IMR-90 (cell line): ENCODE measurements at places on chromosomes 2 and 18.

DNA sequence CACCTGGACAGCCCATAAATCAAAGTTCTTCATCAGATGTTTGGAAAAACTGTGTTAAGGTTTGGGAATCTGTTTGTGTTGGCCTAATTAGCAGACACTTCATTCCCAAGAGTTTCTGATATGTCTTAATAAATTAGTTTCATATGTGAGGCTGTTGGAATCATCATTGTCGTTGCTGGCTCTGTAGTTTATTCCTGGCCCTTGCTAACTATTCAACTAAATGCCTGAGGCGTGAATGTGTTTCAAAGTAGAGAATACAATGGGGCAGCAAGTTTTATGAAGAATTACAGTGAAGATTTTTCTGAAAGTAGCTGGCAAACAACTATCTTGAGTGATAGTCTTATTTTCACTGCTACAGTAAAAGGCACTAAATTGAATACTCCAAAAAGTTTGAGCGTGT, 141.1 kb downstream of the PARD3B start:
- no peak for DNase-seq

GRCh38 chr2:25885933-25886332, 7.6 kb upstream of the ASXL2 start:
- DNase-seq = peak; percentile 95

DNA sequence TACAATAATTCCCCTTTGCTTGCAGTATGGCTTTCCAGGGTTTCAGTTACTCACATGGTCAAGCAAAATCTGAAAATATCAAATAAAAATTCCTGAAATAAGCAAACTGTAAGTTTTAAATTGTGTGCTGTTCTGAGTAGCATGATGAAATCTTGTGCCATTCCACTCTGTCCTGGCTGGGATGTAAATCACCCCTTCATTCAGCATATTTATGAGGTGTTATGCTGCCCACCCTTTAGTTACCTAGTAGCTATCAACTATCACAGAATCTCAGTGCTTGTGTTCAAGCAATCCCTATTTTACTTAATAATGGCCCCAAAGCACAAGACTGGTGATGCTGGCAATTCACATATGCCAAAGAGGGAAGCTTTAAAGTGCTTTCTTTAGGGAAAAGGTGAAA, 867.7 kb upstream of the NRXN1 start:
- no peak for DNase-seq

- DNase-seq = no peak
Observed at GRCh38 chr2:126635281-126635680, 20.7 kb upstream of the GYPC start.

GRCh38 chr2:164842624-164842966, 972 bp upstream of the COBLL1 start:
- no peak for DNase-seq

GRCh38 chr2:31580321-31581117, at the start of gene SRD5A2:
Gene SRD5A2 (minus strand): TSS chr2:31580938. CDS start chr2:31580900, 38 bp downstream.
- DNase-seq = no peak

- DNase-seq = no peak
Observed at GRCh38 chr2:68404164-68404563, 39.1 kb downstream of the PLEK start.

- no peak for DNase-seq
Observed at GRCh38 chr2:143526498-143526897, 397.3 kb downstream of the ARHGAP15 start.

GRCh38 chr2:146143971-146144370, 1624.1 kb upstream of the ZEB2 start:
- peak; percentile 33 for DNase-seq

DNA sequence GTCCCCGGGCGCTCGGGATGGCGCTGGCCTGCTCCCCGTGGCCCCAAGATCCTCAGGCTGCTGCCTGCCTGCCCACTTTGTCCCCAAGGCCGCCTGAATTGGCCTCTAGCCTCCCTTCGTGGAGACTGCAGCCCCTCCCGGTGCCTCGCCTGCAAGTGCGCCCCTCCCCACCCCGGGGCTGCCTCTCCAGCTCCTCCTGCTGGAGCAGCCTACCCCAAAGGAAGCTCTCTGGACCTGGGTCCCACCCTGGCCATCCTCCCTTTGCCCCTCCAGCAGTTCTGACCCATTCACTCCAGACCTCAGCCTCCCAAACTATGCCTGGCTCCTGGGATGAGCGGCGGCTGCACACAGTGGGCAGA, 6.2 kb downstream of the ESPNL start:
- no peak for DNase-seq

DNA sequence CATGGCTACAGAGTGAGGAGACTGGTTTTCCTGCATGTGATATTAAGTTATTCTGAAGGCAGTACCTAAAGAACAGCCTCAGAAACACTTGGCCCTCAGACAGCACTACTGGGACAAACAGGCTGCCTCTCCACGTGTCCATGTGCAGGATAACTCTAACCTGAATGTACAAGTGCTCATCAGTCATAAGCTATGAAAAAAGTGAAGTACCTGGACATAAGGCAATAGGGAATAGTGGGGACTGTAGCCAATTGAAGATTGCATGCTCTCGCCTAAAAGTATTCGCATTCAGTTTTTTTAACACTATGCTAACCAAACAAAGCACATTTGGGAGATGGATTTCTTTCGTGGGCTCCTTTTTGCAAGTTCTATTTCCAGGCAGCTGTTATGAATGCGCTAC, 33.0 kb downstream of the SLC14A1 start:
- no peak for DNase-seq

GRCh38 chr2:105714141-105714540, 30.6 kb upstream of the NCK2 start:
- DNase-seq = no peak

- no peak for DNase-seq
Observed at GRCh38 chr18:77140439-77141109, 8.0 kb upstream of the MBP start.

GRCh38 chr2:145383961-145384360, 864.0 kb upstream of the ZEB2 start:
- DNase-seq = no peak

GRCh38 chr2:70460333-70460732, 93.3 kb downstream of the TGFA start:
- DNase-seq = no peak

DNA sequence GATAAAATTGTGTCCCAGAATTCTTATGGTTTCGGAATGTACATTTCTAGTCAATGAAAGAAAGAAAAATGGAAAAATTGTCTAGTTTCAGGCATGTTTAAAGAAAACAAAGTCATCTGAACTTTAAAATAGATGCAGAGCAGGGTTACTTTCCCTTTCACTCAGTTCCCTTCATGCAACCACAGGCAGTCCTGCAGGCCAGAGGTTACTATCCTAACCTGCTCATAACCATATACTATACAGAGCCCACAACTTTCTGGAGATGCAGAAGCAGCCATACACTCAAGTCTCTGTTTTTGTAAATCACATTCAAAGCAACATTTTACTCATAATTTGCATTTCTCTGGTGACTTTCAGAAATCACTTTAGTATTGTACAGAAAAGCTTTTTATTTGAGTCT, 690.3 kb downstream of the MBD2 start:
- no peak for DNase-seq

- no peak for DNase-seq
Observed at GRCh38 chr2:134550566-134551164, 168.1 kb downstream of the TMEM163 start.

- no peak for DNase-seq
Observed at GRCh38 chr2:100948942-100949811, 52.9 kb upstream of the RPL31 start.

GRCh38 chr2:32862269-32863055, 84.3 kb upstream of the LTBP1 start:
- DNase-seq = no peak

- no peak for DNase-seq
Observed at GRCh38 chr2:44333994-44334393, 27.3 kb downstream of the PREPL start.

GRCh38 chr2:152280780-152281179, 54.2 kb upstream of the FMNL2 start:
- no peak for DNase-seq

DNA sequence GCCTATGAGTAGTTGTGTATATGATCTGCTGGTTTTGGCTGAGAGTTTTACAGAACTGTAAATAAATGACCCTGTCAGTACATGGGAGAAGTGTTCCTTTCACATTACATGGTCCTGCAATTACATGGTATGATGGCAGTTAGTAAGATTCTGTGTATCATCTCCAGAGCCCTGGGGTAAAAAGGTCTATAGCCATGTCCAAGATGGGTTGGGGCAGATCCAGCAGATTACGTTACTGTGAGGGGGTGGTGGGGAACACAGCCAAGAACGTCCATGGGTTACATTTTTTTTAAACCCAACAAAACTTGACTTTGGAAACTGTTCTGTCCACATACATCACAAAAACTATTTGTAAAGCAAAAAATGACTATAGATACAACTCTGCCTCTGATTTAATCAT, 64.2 kb upstream of the LMAN1 start:
- peak; percentile 60 for DNase-seq

GRCh38 chr2:61943251-61943650, 37.8 kb downstream of the COMMD1 start:
- peak; percentile 48 for DNase-seq

DNA sequence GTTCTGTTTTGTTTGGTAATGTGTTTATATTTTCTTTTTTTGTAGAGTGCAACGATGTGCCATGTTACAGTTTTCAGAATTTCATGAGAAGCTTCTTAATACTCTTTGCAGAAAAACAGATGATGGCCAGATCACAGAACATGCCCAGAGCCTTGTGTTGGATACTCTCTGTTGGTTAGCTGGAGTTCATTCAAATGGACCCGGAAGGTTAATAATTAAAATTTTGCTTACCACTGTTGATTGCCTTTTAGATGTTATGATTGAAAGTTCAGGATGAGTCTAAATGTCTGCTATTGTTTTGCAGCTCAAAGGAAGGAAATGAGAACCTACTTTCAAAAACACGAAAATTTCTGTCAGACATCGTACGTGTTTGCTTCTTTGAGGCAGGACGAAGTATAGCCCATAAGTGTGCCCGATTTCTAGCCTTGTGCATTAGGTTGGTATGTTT, 85.2 kb downstream of the BIRC6 start:
- DNase-seq = no peak

DNA sequence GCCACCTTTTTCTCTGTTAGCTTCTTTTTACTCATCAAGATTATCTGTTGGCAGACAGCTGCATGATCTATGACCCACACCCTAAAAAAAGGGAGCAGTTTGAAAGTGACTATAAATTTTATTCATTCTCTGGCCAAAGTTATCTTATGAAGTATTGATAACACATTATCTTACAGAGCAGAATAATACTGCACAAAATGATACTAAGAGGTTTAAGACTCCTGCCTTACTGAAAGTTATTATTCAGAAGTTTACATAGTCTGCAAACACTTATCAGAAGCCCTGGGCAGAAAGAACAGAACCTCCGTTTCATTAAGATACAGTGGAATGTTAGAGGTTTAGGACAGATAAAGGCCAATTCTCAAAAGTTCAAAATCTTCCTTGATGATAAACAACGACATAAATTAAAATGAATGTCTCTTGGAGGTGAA, 78.2 kb downstream of the ZEB2 start:
- DNase-seq = no peak
